ENCODE measurements at places on chromosomes 11 and 22.
A peak's percentile ranks its signal among the peaks of the same experiment; 100 is the strongest.

DNA sequence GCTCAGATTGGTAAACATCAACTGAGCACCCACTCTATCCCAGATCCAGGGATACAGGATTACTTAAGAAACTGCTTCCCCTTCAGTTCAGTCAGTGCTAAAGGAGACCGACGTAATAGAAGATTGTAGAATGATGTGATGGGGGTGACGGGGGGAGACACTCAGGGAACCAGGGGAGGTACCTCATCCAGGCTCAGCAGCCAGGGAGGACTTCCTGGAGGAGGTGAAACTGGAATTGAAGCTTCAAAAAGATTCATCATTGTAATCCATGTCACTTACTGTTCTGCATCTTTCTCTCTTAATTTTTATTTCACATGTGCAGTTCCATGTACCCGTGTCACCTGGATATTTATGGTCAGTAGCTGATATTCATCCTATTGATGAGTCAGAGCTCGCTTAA lies 19.1 kb upstream of the TEF start:
- DNase-seq: no peak

DNA sequence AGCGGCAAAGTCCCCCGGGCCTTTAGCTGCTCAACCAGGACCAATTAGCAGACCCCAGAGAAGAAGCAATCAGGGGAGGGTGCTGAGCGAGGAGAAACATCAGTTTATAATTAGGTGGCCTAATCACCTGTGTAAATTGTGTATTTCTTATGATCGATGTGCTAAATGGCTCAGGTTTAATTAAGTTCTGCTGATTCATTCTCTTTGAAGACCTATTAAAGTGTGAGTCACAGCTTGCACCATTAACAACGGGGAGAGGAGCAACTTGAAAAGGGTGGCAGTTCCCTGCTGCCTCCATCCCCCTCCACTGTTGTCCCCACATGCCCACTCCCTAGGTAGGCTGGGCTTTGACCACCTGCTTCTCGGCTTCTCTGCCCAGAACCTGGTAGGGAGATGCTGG lies 10.7 kb downstream of the ISX start:
- no peak for DNase-seq

GRCh38 chr11:73995731-73996130 lies 13.1 kb upstream of the UCP2 start:
- DNase-seq: no peak

GRCh38 chr11:92130421-92130831 lies 94.2 kb upstream of the FAT3 start:
- DNase-seq: no peak

GRCh38 chr11:129865701-129866100 lies 29.7 kb downstream of the NFRKB start:
- DNase-seq: no peak

GRCh38 chr11:129267716-129268115 lies 75.6 kb upstream of the ARHGAP32 start:
- DNase-seq: no peak

- peak; percentile 49 for DNase-seq
Measured at GRCh38 chr22:26330971-26331625, 98.0 kb upstream of the ASPHD2 start.

DNA sequence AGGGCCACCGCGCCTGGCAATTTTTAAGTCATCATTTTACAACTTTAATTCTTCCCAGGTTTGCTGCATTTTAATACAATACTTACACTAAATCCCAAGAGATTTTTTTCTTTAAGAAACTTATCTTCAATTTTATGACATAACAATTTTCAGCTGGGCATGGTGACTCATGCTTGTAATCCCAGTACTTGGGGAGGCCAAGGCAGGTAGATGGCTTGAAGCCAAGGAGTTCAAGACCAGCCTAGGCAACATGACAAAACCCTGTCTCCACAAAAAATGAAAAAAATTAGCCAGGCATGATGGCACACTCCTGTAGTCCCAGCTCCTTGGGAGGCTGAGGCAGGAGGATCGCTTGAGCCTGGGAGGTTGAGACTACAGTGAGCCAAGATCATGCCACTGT lies 38.8 kb downstream of the CLDN25 start:
- DNase-seq: no peak

GRCh38 chr11:56817661-56818060 lies 69.2 kb upstream of the OR9G4 start:
- DNase-seq: no peak

- DNase-seq: peak; percentile 60
Measured at GRCh38 chr22:21972293-21972779, 10.3 kb downstream of the TOP3B start.

- no peak for DNase-seq
Measured at GRCh38 chr11:40027720-40028119, 1431.7 kb downstream of the LRRC4C start.

- no peak for DNase-seq
Measured at GRCh38 chr11:16902182-16902581, 112.0 kb downstream of the PLEKHA7 start.

DNA sequence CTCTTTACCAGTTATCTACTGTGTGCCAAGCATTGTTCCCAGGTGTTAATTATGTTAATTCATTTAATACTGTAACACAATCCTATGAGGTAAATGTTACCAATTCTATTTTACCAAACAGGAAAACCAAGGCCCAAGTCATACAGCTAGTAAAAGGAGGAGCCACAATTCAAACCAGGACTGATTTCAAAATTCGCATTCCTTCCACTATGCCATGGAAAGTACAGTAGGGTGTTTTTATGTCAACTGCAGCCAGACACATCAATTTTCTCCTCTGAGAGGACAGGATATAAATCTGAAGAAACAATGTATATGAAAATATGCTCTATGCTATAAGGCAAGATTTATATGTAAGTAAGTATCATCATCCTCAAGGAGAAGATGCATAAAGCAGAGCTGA lies 104.3 kb downstream of the RPL27A start:
- no peak for DNase-seq

- DNase-seq: no peak
Measured at GRCh38 chr11:122173587-122173986, 57.6 kb upstream of the BLID start.

DNA sequence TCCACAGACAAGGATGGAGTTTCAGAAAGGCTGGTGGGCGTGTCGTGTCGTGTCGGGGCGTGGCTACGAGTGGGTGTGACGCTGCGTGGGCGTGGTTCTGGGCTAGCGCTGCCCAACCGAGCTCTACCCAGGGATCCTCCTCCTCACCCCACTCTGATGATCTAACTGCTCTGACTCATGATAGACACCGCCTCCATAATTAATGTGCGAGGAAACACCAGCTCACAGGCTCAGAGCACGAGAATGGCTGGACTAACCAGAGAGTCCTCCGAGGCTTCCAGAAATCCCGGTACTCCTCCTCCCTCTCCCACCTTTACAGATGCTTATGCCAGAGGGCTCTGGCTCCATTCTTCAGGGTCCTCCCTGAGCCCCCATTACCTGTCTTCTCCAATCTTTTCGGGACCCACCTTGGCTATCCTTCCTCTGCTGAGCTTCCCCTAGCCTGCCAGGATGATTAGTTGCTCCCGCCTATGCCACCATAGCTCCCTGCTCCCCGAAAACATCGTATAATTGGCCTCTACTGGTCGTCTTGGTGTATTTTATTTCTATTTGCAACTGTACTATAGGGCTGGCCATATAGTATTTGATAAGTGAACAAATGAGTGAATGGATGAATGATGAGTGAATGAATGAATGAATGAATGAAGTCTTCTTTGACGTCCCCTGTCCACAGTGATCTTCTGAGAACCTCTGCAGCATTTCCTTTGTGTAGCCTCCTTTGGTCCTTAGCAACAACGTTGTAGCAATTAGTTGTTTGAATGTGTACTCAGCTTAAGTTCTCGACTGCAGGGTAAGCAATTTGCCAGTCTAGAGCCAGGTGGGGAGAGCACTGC lies 21.7 kb downstream of the TMPRSS13 start:
- DNase-seq: peak; percentile 91

DNA sequence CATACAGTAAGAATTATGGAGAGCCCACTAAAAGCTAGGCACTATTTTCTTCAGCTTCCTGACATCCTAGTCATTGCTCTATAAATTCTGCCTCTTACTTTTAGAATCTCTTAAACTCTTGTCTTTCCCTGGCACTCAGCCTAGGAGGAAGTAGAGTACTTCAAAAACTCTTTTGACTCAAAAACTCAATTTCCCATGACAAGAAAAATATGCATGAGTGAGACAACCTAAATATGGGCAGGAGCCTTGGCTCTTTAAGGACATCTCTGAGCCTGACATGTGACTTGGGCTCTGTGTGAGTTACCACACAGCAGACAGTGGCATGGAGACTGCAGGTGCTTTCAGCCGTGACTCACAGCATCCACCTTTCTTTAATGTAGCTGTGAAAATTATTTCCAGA lies 97.5 kb upstream of the CCDC179 start:
- DNase-seq: no peak

- no peak for DNase-seq
Measured at GRCh38 chr11:19995145-19995544, 165.1 kb downstream of the DBX1 start.

- DNase-seq: no peak
Measured at GRCh38 chr11:2483426-2483825, 38.6 kb downstream of the KCNQ1 start.

DNA sequence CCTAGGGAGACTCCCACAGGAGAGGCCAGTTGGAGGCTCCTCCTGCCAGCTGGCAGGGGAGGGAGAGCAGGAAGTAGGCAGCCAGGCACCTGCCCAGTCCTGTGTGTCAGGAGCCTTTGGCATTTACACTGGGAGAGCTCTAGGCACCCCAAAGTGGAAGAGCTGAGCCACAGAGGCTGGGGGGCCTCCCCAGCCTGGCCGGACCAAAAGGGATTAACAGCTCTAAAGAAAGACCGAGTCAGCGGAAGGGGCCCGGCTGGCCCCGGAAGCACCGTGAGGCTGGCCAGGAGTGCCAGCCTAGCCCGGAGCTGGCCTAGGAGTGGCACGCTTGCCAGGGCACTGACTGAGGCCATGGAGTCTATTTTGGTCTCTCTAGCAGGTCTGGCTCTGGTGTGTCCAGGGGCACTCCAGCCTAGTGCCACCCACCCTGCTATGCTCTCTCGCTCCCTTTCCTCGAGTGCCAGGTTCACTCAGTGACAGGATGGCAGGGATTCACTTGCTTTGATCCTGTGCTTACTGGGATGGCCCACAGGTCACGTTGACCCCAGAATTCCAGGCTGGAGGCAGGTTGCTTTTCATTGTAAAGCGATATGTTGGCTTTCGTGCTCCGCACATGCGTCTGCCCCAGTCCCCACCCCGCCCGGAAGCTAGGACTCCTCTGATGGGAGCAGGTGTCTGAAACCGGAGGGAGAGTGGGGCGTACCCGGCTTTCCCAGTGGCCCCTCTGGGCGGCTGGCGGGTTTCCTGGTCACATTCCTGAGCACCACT lies 3.3 kb upstream of the KMT5B start:
- no peak for DNase-seq

Measured in liver (tissue), 10 donors.